ENCODE measurements at places on chromosomes 3 and 15. TPM values are rescaled to one million over a fixed set of nuclear protein-coding genes. Genes with fewer than 3 reads are reported as not detected.

DNA sequence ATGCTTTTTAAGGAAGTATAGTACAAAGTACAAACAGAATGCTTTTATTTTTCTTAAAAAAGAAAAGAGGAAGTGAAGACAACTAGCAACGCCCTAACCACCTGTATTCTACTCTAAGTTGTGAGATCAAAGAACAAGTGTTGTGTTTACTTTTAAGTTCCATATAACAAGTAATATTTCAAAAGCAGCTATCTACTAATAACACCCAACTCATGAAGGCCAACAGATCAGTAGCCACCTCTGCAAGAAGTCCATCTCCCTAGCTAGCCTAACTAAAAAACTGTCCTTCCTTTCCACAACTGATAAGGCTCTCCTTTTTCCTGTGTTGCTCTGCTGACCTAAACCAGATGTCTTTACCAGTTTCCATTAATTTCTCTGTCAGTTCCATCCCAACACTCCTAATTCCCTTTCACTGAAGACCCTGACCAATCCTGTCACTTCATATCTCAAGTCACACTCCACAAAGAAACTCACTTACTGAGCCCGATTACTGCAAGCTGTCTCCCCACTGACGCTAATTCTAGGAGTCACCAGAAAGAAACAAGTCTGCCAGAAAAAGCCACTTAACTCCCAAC is 26.9 kb downstream of the PHC3 start:
- no peak for DNase-seq

DNA sequence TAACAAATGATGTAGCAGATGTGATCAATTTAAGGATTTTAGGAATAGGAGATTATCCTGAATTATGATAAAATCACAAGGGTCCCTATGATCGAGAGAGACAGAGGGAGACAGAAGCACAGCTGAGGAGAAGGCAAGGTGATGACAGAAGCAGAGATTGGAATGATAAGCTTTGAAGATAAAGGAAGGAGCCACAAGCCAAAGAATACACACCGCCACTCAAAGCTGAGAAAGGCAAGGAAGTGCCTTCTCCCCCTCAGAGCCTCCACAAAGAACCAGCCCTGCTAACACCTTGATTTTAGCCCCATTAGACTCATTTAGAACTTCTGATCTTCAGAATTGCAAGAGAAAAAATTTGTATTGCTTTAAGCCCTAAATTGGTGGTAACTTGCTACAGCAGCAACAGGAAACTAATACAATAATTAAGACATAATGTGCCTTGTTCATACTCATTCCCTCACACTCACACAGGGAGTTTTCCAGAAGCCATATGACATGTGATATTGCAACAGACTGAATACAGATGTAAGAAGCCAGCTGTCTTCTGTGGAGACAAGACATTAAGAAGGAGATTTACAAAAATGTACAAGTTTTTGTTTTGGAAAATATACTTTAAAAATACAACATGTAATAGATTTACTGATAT is 38.2 kb downstream of the TRANK1 start:
- peak; percentile 13 for DNase-seq

DNA sequence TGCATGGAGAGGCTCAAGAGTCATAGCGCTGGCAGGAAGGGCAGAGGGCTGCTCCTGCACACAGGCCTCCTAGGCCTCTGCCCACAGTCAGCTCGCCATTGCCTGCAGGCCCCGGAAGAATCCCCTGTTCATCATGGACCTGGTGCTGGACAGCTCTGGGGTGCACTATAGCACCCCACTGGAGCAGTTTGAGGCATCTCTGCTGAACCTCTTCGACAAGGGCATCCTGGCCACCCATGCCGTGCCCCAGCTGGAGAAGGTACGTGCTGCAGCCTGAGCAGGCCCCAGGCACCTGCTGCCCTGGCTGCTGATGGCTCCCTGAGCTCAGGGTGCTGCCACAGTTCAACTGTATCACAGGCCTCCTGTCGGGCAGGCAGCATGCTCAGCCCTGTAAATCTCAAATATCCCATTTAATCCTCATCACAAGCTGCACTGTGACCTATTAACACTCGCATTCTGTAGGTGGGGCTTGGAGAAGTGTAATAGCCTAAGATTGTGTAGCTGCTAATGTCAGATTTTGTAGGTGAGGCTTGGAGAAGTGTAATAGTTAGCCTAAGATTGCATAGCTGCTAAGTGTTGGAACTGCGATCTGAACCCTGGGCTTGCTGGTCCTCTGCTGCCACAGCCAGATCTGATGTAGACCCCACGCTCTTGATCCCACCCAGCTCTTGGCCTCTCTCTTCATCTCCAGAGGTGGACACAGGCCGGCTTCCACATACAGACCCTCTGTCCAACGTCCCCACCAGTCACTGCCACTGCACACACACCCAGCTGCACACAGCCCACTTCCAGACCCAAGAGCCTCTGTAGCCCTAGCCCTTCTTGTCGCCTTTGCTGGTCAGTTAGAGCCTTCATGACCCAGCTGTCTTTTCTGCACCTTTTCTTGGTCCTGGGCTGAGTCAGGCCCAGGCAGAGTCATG is 31.9 kb downstream of the DNAH1 start:
- no peak for DNase-seq

DNA sequence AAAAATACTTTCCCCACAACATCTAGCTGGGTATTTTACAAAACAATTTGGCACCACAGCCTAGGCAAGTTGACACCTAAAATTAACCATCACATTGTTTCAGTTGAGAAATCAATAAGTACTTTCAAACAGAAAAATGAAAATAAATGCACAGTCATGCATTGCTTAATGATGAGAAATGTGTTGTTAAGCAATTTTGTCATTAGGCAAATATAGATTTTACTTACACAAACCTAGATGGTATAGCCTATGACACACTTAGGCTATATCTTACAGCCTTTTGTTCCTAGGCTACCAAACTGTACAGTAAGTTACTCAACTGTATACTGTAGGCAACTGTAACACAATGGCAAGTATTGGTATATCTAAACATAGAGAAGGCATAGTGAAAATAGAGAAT is 608.6 kb upstream of the BCHE start:
- DNase-seq, result no peak

- DNase-seq, result no peak
Observed at GRCh38 chr3:170585937-170586310, at the start of gene SLC7A14. Gene SLC7A14, minus strand, starts transcription at chr3:170586075. Its CDS starts 59,139 bp downstream, at chr3:170526936.

GRCh38 chr3:34582055-34582454 is 783.6 kb downstream of the PDCD6IP start:
- no peak for DNase-seq

Gene DNAH12
- 1.6 TPM for total RNA-seq
